ENCODE measurements at places on chromosomes 3 and 15.

DNA sequence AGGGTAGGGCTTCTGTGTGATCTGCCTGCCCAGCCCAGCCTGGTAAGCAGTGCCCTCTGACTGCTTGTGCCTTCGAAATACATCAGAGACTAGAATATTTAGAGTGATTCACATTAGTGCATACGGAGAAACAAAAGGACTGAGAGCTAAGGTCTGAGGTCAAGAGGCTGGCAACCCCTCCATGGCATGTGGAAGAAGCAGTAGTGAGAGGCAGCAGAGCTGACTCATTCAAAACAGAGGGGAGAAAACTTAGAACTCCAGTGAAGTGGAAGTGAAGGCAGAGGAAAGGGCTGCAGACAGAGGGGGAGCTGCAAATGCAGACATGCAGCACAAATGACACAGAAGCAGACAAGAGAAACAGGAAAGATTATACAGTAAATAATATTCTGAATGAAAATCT lies 61.6 kb downstream of the ULK4 start:
- DNase-seq, result peak; percentile 89

GRCh38 chr3:134567605-134568004 lies 81.7 kb downstream of the CEP63 start:
- DNase-seq, result no peak

GRCh38 chr3:102536456-102536855 lies 101.6 kb downstream of the ZPLD1 start:
- DNase-seq, result peak; percentile 63

- DNase-seq, result no peak
Measured at GRCh38 chr3:27422617-27423016, 53.4 kb upstream of the NEK10 start.

DNA sequence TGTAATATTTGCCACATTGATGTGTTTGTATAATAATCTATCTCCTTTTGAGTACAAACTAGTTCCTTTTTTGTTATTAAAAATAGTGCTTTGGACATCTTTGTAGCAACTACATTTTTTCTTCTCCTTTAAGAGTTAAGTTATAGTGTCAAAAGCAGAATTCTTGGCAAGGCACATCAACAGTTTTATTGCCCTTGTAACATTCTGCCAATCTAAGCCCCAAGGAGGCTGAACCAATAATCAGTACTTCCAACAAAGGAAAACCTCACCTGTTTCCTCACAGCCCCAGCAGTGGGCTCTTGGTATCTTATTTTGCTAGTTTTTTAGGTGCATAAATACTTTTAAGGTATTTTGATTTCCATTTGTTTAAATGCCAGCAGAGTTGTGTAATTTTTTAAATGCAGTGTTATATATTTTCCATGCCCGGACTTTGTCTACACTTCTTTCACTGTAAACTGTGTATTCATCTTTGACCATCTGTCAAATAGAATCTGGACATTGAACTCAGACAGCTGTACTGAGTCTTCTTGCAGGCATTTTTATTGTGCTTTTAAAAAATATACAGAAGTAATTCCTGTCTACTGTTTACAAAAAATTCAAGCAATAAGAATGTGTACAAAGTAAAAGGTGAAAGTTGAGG lies 101.0 kb downstream of the MYLK start:
- DNase-seq, result no peak

Measured in ACHN (cell line).